ENCODE measurements at places on chromosomes 1 and 21.

DNA sequence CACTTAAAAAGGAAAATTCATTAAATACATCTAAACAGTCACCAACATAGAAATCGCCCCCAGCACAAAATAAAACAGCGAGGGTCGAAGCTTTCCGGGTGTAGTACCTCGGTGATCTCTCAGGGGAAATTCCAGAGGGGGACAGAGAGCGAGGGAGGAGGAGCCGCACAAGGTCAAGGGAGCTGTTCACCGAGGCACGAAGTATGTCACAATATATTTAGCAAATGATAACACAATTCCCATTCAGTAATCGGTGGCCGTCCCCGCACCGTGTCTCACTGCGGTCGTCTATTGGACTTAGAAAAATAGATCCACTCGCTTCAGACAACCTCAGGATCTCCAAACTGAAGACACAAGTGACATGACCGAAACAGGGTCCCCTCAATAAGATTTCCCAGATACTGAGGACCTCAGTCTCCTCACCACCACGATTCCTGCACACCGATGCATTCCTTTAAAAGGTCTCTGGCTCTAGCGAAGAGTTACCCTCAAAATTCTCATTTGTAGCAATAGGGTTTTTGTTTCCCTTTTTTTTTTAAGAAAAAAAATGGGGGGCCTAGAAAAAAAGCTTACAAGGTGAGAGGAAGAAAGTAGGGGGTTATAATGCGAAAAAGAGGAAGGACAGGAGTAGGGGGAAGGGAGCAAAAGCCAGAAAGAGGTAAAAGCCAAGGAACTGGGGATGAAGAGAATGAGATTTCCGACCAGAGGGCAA is 1.1 kb downstream of the LPGAT1 start:
- peak overlapping the region; percentile 85 for H3K4me3 ChIP-seq
- no peaks in the 10 kb centered on the region for H3K27me3 ChIP-seq
- H3K27ac ChIP-seq: peak overlapping the region; percentile 86
- no peaks in the 10 kb centered on the region for H3K36me3 ChIP-seq

DNA sequence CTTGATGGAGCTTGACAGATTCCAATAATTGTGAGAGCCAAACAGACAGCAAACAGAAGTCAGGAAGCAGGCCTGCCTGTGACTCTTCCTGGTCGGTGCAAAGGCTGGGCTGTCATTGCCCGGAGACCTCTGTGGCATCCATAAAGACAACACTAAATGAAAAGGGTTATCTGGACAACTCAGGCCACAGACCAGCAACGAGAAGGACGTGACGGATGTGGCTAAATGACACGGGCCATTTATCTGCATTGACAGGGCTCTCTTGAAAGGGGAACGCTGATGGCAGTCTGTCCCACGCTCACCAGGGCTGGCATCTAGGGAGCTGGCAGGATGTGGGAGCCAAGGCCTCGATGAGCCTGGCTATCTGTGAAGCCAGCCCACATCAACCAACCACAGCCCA is 35.0 kb downstream of the HMGB4 start:
- H3K27ac ChIP-seq: no peak overlapping the region
- no peak for DNase-seq
- H3K36me3 ChIP-seq: no peaks in the 10 kb centered on the region
- no peak overlapping the region for H3K4me3 ChIP-seq
- peaks cover 9% of the 10 kb centered on the region for H3K4me1 ChIP-seq

DNA sequence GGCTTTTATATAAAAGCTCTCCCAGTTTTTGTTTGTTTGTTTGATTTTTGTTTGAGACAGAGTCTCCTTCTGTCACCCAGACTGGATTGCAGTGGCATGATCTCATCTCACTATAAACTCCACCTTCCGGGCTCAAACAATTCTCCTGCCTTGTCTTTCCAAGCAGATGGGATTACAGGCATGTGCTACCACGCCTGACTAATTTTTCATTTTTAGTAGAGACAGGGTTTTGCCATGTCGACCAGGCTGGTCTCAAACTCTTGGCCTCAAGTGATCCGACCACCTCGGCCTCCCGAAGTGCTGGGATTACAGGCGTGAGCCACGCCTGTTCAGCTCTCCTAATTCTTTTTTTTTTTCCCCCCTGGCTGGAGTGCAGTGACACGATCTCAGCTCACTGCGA is 4.4 kb downstream of the PCAT6 start:
- H3K27me3 ChIP-seq: no peaks in the 10 kb centered on the region
- no peaks in the 10 kb centered on the region for H3K36me3 ChIP-seq
- DNase-seq: no peak

DNA sequence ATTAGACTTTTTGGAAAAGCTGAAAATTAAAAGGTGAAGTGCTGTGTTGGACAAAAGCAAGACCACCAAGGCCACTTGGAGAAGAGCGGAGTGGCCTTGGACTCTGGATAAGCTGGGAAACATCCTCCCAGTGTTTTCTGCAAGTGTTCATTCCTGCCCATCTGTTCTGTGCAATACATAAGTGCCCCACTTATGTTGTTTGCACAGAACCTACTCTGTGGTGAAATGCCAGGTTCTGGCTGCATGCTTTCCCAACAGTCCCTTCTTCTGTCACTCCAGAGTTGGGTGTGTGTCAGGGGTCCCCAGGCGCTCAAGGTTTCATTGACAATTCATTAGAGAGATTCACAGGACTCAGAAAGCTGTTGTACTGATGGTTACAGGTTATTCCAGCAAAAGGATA is 30.3 kb downstream of the NHLH2 start:
- no peaks in the 10 kb centered on the region for H3K27me3 ChIP-seq
- no peak overlapping the region for H3K4me3 ChIP-seq
- peaks cover 15% of the 10 kb centered on the region for H3K4me1 ChIP-seq
- H3K36me3 ChIP-seq: no peaks in the 10 kb centered on the region

DNA sequence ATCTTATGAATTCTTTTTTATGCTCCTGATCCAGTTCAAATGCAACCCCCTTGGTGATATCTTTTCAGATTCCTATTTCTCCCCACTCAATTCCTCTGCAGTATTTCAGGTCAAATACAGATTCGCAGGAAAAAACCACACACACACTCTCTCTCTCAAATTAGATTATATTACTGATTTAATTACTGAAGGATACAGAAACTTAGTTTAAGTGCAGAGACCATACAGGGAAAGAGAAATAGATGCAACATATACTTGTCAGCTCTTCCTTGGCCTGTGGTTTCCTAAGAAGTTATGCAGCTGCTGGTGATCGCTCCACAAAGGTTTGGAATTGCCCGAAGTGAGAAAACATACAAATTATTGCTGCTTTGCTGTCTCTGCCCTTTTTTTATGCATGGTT is 400.9 kb downstream of the AGBL4 start:
- no peak overlapping the region for H3K4me3 ChIP-seq
- H3K27ac ChIP-seq: no peak overlapping the region

GRCh38 chr1:184254849-184255248 is 132.0 kb upstream of the C1orf21 start:
- H3K27ac ChIP-seq: no peak overlapping the region
- no peaks in the 10 kb centered on the region for H3K4me1 ChIP-seq
- DNase-seq: no peak
- no peaks in the 10 kb centered on the region for H3K36me3 ChIP-seq
- H3K27me3 ChIP-seq: no peaks in the 10 kb centered on the region

DNA sequence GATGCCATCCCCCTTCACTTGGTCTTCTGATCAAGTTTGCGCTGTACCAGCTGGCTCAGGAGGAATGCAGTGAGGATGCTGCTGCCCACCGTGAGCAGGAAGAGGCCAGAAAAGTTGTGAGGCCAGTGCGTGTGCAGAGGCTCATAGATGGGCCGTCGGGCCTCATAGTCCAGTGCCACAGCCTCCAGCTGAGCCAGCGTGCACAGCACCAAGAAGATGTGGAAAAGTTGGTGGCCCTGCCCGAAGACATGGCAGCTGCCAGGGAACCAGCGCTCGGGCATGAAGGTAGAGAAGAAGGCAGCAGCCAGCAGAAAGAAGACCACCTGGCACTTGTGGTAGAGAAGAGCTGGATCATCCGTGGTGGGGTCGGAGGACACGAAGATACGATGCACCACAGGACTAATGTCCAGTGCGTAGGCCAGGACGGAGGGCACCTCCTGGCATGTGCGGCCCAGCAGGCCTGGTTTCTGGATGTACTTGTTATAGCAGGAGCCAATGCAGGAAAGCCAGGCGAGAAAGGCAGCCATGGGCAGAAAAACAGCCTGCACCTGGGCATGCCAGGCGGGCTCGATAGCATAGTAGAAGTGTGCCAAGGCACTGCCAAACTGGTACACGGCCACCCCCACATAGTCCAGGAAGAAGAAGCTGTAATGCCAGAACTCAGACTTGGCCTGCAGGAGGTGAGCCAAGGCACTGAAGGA is 3.7 kb upstream of the AUNIP start:
- no peak for DNase-seq
- H3K27me3 ChIP-seq: no peaks in the 10 kb centered on the region
- H3K36me3 ChIP-seq: peaks cover 19% of the 10 kb centered on the region
- no peak overlapping the region for H3K4me3 ChIP-seq
- H3K4me1 ChIP-seq: peaks cover 31% of the 10 kb centered on the region

DNA sequence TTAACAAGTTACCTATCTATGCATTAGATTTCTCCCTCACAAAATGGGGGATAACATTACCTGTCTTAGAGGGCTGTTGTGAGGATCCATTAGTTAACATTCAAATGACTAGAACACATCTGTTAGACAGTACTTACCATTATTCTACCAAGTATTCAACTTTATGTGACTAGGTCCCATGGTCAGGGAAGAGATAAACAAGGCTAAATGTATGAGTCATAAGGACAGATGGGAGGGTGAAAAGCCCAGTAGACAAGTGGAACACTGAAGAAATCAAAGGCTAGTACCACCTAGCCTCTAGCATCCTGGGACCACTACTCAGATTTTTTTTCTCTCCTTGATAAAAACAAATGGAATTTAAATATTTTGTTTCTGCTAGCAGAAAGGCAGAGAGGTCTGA is 9.0 kb upstream of the VHLL start:
- H3K4me1 ChIP-seq: no peaks in the 10 kb centered on the region
- no peak overlapping the region for H3K27ac ChIP-seq
- no peak for DNase-seq
- peaks cover 49% of the 10 kb centered on the region for H3K36me3 ChIP-seq

GRCh38 chr1:226589008-226589733 is 40.6 kb downstream of the STUM start:
- DNase-seq: no peak
- H3K4me3 ChIP-seq: no peak overlapping the region
- H3K27ac ChIP-seq: peak overlapping the region; percentile 28
- no peaks in the 10 kb centered on the region for H3K36me3 ChIP-seq
- H3K27me3 ChIP-seq: no peaks in the 10 kb centered on the region
- no peaks in the 10 kb centered on the region for H3K4me1 ChIP-seq

GRCh38 chr1:163178628-163179027 is 24.1 kb downstream of the RGS5 start:
- peaks cover 14% of the 10 kb centered on the region for H3K4me1 ChIP-seq
- H3K27me3 ChIP-seq: no peaks in the 10 kb centered on the region
- H3K36me3 ChIP-seq: no peaks in the 10 kb centered on the region
- no peak overlapping the region for H3K27ac ChIP-seq
- no peak for DNase-seq

- H3K4me3 ChIP-seq: no peak overlapping the region
- H3K27me3 ChIP-seq: no peaks in the 10 kb centered on the region
- peaks cover 15% of the 10 kb centered on the region for H3K4me1 ChIP-seq
- DNase-seq: peak; percentile 76
- H3K36me3 ChIP-seq: no peaks in the 10 kb centered on the region
- no peak overlapping the region for H3K27ac ChIP-seq
Observed at GRCh38 chr1:202167708-202168415, 7.5 kb upstream of the PTPN7 start.

DNA sequence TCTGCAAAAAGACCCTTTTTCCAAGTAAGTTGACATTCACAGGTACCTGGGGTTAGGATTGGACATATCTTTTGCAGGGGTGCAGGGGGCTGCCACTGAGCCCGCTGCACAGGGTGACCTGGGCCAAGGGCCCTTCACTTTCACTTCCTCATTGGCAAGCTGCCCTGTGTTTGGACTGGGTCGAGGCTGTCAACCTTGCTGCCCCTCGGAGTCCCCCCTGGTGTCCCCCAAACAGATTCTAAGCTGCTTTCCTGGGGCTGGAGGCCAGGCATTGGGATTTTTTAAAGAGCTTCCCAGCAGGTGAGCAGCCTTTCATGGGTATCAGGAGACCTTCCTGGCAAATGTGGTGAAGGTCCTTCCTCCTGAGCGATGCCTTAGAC is 7.9 kb upstream of the UMODL1 start:
- H3K27ac ChIP-seq: peak overlapping the region; percentile 43
- no peak overlapping the region for H3K4me3 ChIP-seq
- peak; percentile 72 for DNase-seq
- no peaks in the 10 kb centered on the region for H3K36me3 ChIP-seq

DNA sequence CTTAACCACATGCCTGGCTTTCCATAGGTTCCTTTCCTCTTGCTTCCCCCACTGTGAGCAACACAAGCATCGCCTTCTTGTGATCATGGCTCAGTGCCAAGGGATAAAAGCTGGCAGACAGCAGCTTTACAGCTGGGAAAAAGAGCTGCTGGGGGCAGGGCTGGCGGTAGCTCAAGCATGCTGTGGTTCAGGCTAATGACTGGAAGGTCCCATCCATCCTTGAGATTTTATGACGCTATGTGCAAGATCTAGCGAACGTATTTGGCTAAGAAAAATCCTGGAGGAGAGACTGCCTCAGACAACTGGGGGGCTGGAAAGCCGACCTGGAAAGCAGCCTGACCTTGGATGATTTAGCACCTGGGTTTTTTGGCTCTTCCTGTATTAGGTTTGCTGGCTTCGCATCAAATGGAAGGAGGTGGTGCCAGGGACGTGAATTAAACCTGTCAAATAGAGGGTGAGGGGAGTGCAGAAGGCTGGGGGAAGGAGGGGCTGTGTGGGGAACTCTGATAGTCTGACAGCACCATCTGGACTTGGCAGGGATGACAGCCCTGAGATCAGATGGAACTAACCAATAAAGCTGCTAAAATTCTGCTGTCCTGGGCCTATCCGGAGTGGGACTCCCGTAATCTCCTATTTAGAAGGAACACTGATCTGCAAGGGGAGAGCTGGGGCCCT is 34.8 kb downstream of the ZMYND12 start:
- DNase-seq: no peak
- peaks cover 21% of the 10 kb centered on the region for H3K4me1 ChIP-seq
- H3K36me3 ChIP-seq: no peaks in the 10 kb centered on the region
- H3K27me3 ChIP-seq: no peaks in the 10 kb centered on the region

GRCh38 chr1:154837672-154838171 is 32.4 kb downstream of the KCNN3 start:
- DNase-seq: peak; percentile 65
- H3K36me3 ChIP-seq: no peaks in the 10 kb centered on the region
- H3K27me3 ChIP-seq: no peaks in the 10 kb centered on the region
- no peak overlapping the region for H3K4me3 ChIP-seq
- H3K27ac ChIP-seq: peak overlapping the region; percentile 32

DNA sequence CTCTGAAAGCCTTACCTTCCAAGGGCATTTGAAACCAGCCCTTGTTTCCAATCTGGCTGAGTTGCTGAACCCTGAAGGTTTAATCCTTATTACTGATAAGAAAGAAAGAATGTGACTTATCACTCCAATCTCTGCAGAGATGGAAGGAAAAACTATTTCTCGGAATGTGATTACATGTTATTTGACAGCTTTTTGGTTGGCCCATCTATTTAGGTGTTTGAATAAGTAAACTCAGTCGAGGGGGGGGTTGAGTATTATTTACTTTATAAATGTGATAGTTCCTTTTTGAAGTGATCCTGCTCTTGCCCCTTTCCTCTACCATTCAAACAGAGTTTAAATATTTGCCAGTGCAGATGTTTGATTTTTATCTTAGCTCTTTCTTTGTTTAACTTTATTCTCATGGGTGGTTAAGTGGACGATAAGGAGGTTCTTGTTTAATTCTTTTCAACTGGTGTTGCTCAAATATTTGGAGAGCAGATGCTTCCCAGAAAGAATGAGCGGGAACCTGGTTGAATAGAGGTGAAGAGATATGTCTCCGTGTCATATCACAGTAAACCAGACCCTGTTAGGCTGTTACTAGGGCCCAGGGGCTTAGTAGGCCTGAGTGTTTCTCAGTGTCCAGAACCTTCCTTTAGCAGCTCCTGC is 126.1 kb downstream of the CACHD1 start:
- H3K36me3 ChIP-seq: no peaks in the 10 kb centered on the region
- H3K4me3 ChIP-seq: no peak overlapping the region
- H3K27me3 ChIP-seq: no peaks in the 10 kb centered on the region
- H3K4me1 ChIP-seq: peaks cover 19% of the 10 kb centered on the region
